ENCODE measurements at places on chromosomes 2 and 18.

GRCh38 chr18:59834267-59834666 lies 65.5 kb upstream of the PMAIP1 start:
- no peak for DNase-seq

GRCh38 chr2:160942476-160943142 lies 217.6 kb upstream of the TANK start:
- no peak for DNase-seq

DNA sequence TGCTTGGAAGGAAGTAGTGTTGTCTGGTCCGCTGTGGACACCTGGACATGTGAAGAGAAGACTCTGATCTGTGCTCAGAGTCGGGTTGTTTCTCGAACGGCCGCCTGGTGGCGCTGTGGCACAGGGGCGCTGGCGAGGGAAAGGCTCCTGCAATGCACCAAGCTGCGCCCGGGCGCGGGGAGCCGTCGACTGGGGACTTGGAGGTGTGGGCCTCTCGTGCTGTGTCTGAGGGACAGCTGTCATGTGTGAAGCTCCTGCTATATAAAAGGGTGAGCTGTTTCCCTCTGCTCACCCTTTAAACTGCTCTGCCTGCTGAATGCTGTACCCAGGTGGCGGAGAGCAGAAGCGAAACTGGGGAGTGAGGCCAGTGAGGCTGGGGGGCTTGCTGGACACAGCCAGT lies 44.0 kb downstream of the GNAL start:
- DNase-seq = peak; percentile 84

- no peak for DNase-seq
These were observed 65.8 kb upstream of the SLC35F5 start for GRCh38 chr2:113822087-113822815.

GRCh38 chr2:33786881-33787280 lies 187.8 kb upstream of the FAM98A start:
- DNase-seq = no peak

DNA sequence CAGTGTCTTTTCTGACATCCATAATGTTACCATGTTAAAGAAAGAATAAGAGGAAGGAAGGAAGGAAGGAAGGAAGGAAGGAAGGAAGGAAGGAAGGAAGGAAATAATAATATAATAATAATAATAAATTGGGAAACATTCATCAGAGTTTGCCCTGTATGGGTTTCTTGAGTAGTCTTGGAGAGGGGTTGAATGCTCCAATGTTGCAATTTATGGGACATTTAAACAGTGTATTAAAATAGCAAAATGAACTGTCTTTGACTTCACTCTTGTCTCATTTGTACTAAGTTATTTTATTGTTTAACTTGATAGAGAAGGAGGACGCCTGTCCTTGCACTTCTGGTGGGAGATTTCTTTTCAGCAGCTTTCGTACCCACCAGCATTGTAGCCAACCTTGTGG lies 277.7 kb downstream of the RNF144A start:
- DNase-seq = no peak

GRCh38 chr18:5556310-5556974 lies 12.6 kb upstream of the EPB41L3 start:
- no peak for DNase-seq

DNA sequence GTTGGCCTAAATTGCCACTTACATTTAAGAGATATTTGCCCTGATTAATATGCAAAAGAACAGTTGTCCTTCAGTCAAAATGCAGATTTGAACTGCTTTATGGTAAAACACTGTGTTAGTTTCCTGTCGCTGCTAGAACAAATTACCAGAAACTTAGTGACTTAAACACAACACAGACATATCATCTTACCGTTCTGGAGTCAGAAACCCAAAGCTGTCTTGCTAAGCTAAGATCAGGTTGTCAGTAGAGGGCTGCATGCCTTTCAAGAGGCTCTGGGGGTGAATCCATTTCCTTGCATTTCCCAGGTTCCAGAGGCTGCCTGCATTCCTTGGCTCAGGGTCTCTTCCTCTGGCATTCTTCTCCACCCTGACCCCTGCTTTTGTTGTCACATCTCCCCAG lies 149.5 kb downstream of the FAM161A start:
- no peak for DNase-seq

DNA sequence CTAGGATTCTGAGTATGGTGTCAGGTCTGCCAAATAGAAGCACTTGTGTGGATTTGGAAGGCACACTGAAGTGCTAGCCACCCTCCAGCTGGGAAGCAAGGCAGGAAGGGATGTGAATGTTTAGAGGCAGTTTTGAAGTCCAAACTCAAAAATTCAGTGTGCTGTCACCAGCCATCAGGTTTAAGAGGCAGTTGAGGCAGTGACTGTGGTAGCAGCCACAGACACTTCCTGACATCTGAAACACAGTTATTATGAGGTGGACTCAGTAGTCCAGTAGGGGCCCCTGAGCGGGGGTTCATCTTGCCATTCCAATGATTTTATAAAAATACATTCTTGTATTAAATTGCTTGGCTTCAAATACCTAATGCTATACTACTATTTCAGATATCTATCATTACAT lies 13.4 kb upstream of the DOCK10 start:
- no peak for DNase-seq

GRCh38 chr2:82789851-82790205 lies 1669.3 kb downstream of the SUCLG1 start:
- DNase-seq = no peak

DNA sequence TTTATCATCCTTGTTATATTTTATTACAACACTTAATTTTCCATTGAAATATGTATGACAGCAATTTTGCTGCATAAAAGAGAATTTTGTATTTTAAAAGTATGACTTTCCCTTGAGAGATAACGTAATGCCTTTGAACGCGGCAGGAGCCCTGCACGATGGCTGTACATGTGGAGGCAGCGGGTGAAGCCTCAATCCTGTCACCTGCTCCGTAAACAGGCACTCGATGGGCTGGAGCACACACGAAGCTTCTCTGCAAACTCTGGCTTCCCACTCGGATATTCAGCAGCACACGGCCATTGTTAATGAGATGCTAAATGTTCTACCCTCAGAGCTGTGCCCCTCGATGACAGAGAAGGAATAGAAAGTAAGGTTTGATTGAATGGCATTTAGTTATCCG lies 184.4 kb downstream of the RTP5 start:
- DNase-seq = no peak
